Posterior vena cava (tissue), 2 donors: ENCODE measurements at places on chromosomes 6 and 20. TPM values are rescaled to one million over a fixed set of nuclear protein-coding genes. Genes with fewer than 3 reads are reported as not detected.

Gene MLN
- not detected for total RNA-seq

Gene EFCAB8
- total RNA-seq: 0.81 TPM

Gene GGTLC1
- not detected for total RNA-seq

Gene OPRM1
- not detected for total RNA-seq

Gene MUC21
- not detected for total RNA-seq

Gene SLC35F1
- 1.2 TPM for total RNA-seq

Gene WFDC10B
- 0.48 TPM for total RNA-seq

Gene CUL9
- 24.5 TPM for total RNA-seq

Gene ACTL10
- total RNA-seq: 1.2 TPM

Gene CDH4
- total RNA-seq: 0.65 TPM
